ENCODE measurements at places on chromosomes 2 and 18.

DNA sequence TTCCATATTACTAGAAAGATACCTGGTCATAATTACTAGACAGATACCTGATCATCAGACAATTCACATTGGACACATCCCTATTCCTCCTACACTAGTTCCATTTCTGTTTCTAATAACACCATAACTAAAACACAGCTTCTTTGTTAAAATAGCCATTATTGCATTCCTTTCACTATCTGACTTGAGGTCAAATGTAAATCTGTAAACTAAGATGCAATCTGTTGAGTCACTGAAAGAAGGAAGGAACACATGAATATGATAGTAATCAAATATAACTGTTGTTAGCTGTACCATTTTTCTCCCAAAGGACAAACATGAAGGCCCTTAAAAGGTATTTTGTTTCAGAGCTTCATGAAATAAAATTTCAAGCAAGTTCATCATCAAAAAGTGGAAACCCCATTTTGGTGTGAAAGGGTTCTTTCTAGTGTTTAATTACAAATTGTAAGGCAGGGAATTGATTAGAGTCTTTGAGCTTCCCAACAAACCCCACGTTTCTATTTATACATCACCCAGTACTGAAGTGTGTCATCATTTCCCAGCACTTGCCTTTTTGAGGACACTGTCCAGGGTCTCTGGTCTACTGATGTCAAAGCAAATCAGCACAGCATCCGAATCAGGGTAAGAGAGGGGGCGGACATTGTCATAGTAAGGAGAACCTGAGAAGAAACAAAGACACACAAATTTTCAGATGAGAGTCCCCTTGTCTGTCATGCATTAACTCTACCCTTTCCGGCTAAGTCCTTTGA is 13.0 kb downstream of the RND3 start:
- no peak for DNase-seq

- no peak for DNase-seq
Measured at GRCh38 chr2:96662360-96662759, 19.8 kb downstream of the FER1L5 start.

DNA sequence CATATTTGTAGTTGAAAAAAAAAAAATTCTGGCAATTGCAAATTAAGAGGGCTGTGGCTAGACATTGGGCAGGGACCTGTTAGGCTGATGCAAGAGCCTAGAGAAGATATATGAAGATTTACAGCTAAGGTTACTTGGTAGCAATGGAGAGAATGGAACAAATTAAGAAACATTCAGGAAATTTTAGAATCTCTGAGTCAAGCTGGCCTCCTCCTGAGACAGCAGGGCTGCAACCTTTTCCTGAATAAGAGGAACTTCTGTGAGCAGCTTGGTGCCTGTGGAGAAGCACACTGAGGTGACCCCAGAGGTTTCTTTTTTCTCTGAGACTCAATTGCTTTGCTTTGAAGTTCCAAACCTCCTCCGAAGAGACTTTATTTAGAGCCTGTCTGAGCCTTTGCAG is 118.6 kb upstream of the LRATD1 start:
- no peak for DNase-seq

DNA sequence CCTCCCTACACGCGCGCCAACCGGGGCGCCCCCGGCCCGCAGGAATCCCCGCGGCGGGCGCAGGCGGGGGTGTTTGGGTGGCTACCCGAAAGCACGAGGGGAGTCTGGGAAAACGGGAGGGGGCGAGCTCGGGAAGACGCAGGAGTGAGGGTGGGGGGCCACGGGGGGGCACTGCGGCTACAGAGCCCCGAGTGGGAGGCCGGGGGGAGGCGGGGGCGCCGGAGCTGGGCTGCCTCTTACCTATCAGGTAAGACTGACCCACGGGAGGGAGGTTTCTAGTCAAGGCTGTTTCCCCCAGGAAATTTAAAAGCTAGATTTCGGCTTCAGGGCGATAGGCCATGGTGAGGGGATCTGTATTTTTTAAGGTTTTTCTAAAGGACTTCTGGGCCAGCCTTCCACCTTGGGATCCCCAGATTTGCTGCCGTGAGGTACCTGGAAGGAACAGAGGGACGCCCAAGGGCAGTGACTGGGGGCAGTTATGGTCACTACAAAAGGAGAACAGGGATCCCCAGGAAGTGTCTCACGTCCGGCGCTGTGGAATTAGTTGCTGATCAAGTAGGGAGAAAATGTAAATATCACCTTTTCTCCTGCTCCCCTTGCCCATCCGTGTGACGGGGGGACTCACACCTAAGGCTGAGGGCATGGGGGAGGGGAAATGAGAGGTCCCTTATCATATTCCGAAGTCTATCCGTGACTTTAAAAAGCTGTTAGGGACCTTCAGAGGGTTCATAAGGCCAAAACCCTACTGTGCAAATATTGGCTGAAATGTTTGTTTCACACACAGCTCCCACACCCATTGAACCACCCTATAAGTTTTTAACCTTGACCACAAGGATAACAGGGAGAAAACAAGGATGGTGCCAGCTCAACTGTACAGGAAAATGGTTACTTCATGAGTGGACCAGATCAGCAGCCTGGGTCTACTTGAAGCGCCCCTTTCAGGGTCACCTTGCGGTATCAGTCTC is 638 bp upstream of the IRS1 start:
- no peak for DNase-seq

DNA sequence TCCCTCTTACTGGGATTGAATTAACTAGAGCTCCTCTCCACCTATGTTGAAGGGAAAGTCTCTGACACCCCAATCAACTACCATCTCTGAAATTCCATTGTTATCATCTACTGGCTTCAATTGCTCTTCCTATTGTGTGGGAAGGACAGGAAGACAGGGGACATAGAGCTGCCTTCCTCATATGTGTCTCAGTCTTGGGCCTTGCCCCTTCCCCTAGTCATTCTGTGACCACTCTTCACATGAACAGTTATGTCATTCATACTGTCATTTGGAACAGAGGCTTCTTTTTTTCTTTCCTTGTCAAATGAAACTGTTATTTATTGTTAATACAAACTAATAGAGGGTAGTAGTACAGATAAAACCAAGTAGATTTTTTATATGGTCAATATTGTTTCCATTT is 69.6 kb upstream of the EMILIN2 start:
- DNase-seq = no peak

GRCh38 chr18:51426996-51427395 is 229.5 kb upstream of the MEX3C start:
- DNase-seq = no peak

DNA sequence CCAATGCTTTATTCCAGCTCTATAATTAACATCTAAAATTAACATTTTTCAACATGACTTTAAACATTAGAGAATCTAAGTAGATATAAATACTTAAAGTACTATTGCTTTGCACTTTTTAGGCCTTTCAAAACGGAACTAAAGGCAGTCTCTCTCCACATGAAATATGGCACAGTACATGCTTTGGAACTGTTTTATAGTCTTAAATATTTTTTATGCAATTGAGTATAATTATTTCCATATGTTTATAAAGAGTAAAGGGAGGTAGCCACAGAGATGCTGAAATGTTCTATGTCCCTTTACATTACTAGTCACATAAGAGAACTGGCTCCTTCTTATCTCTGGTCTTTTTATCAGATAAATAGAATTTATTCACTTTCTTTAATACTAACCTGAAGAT is 674.0 kb downstream of the PLCL1 start:
- DNase-seq = no peak

- no peak for DNase-seq
Measured at GRCh38 chr2:17892770-17893534, 14.5 kb downstream of the KCNS3 start.

DNA sequence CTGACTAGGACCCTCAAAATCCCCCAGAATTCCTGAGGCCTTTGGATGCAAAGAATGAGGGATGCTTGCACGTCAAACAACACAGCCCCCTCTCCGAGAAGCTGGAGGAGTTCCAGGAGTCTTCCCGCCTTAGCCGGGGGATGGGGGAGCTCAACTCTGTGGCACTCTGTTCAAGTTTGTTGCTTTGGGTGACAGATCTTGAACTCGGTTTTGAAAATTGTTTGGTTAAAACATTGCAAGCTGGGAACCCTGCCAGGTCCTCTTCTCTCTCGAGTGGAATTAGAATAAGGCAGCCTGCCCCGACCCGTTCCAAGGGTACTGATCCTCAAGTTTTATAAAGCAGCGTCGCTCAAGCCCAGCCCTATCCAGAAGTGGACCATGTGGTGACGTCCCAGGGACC is 244.1 kb downstream of the LOXHD1 start:
- no peak for DNase-seq

- no peak for DNase-seq
Measured at GRCh38 chr18:42351455-42351854, 396.4 kb downstream of the PIK3C3 start.

DNA sequence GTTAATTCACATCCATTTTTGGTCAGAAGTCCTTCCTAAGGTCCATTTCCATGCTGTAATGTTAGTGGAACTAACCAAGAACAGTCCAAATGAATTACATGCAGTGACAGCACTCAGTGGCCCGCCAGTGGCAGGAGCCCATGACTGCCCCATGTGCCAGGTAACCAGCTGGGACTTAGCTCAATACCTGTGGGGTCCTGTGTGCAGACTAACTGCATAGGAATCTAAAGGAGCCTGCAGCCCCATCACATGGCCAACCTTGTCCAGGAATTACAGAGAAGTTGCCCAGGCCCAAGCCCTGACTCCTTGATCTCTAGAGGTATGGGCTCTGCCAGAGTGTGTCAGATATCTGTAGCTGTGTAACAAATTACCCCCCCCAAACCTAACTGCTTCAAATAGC is 35.4 kb upstream of the GPR17 start:
- DNase-seq = no peak

- DNase-seq = no peak
Measured at GRCh38 chr2:64405581-64406406, 48.2 kb upstream of the LGALSL start.

GRCh38 chr2:186889101-186889879 is 40.3 kb upstream of the ZSWIM2 start:
- no peak for DNase-seq

DNA sequence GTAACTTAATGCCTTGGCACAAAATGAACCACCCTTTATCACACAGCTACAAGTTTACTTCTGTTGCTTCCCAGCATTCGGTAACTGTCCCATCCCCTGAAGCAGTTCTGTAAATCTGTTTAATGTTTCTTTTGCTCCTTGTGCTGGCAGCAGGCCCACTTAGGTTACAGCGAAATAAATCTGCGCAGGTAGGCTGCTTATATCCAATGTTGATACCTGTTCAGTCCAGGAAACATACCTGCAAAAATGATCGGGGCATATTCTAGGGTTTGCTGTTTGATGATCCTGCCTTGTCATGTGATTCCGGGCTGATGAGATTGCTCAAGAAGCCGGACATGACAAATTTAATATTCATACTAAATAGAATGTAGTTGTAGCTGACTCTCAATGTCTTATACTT is 23.3 kb downstream of the PELI1 start:
- no peak for DNase-seq

DNA sequence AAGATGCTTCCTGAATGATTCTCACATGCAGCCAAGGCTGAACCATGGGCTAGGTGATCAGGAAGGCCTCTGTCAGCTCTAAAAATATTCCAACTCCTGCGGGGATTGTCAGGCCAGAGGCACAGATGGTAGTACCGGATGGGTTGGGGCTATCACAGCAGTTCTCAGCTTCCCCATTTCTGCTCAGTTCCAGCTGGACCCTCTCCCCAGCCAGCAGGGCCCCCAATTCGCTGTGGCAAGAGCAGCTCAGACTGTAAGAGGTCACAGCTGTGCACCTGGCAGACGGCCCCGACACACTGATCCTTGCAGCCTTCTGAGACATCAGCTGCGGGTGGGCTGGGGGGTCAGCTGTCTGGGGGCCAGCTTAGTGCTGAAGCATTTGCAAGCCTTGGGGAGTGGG is 43.6 kb upstream of the TCF7L1 start:
- DNase-seq = no peak

- DNase-seq = no peak
Measured at GRCh38 chr2:33240178-33240577, 236.3 kb upstream of the RASGRP3 start.

DNA sequence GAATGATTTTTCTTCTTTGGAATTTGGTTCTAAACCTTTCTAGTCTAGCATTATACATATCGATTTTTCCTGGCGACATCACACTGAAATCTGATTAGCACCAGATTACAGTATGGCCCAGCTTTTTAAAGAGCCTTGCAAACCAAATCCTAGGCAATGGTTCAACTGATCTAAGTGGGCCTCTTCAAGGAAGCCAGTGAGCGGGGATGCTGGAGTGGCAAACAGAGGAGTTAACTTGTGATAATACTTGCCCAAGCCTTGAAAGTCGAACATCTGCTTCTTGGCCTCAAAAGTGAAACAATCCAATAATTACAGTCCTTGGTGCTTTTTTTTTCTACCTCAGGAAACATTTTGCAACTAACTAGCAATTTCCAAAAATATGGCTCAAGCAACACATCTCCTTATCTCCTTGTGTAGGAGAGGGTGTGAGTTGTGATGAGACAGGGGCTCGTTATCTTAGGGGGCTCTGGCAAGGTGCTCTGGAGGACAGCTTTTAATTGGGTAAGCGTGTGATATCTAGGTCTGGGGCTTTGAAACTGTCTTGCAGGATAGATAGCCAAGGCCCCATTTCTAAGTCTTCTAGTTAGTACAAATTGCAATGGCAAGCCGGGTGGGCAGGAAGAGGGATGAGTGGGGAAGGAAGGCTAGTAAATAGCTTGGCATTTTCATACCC is 240.2 kb upstream of the CCDC68 start:
- DNase-seq = no peak

- no peak for DNase-seq
Measured at GRCh38 chr2:23746141-23746863, 180.6 kb downstream of the ATAD2B start.

GRCh38 chr18:46071653-46072375 is at the start of gene PSTPIP2:
PSTPIP2 (minus strand) TSS chr18:46072260; CDS start chr18:46072188, 72 bp downstream.
- DNase-seq = peak; percentile 38

DNA sequence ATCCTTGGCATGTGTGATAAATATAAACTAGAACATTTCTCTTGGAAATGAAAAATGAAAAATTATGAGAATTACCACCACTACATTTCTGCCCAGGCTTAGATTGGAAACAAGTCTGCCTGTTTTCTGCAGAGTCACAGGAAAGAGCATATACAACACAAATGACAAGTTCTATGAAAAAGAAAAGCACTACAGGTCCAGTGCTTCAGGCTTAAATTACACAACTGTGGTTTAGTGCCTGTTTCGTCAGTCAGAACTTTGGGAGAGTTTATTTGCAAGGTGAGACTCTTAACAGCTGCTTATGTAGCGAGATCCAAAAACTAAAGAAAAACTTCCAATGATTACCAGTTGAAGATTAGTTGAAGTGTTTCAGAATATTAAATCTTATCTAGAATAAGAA is 68.9 kb downstream of the RTN4 start:
- no peak for DNase-seq

- no peak for DNase-seq
Measured at GRCh38 chr2:189576396-189576795, 4.2 kb downstream of the SLC40A1 start.

Data from activated CD8-positive, alpha-beta memory T cell treated with anti-CD3 and anti-CD28 coated beads for 1 hour (primary cell).